ENCODE measurements at places on chromosomes 3 and 15.

GRCh38 chr15:56205061-56205876, 38.4 kb downstream of the RFX7 start:
- DNase-seq, result no peak

DNA sequence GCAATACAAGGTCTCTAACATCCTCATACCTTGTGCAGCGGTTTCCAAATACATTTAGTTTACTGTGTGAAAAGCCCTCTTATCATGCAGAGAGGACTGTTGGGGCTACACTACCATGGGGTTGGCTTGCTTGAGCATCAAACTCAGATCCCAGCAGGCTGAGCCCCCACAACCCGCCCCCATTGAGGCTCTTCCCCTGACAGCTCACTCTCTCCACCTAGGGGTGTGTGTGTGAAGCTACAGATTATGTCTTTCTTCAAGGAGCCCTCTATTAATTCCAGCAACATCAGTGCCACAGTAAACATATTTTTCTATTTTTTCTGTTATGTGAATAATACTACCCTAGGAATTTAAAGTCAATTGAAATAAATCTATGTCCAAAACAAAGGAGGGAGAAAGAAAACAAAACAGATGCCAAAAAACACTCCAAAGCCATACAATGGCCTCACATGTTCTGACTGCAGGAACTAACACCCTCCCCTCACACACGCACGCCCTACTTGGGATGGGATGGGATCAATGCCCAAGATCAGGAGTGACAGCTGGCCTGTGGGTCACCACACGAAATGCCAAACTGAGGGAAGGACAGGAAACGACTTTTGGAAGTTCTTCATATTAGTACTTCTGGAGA, 14.7 kb downstream of the TM4SF4 start:
- no peak for DNase-seq

GRCh38 chr3:192875971-192876565, 41.6 kb downstream of the MB21D2 start:
- no peak for DNase-seq

- DNase-seq, result no peak
Observed at GRCh38 chr3:18723206-18723810, 298.2 kb upstream of the SATB1 start.

DNA sequence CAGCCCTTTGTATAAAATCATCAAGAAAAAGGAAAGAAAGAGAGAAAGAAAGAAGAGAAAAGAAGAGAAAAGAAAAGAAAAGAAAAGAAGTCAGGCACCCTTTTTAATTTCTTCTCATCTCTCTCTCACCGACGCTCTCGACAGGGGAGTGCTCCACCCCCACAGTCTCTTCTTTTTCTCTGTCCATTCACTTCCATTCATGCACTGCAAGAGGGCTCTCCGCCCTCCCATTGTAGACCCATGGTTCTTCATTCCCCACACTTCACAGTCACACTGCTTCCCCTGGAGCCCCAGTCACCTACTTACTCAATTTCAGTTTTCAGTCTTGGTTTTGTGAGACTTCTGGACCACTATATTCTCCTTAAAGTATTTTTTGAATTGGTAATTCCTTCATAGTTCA, 254.7 kb downstream of the SOX2 start:
- no peak for DNase-seq

GRCh38 chr3:179450261-179450701, 989 bp downstream of the GNB4 start:
- DNase-seq, result no peak

DNA sequence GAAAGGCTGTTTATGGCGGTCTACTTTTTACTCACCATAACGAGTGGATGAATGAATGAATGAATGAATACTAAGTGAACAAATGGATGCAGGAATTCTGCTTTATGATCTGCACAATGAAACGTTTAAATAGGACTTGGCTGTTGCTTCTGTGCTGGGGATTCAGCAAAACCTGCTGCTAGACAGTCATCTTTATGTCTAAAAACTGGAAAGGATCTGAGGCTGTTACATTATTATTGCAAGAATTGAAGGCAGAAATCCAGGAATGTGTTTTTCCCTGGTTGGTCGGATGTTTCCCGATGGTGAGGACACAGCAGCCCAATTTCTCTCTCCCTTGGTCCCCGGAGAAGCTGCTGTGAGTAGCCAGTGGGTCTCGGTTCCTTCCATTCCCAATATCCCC, 94.2 kb downstream of the GABRG3 start:
- DNase-seq, result no peak

- no peak for DNase-seq
Observed at GRCh38 chr3:112391648-112392047, 58.7 kb downstream of the CD200 start.

GRCh38 chr3:74546426-74546825, 68.0 kb downstream of the CNTN3 start:
- DNase-seq, result no peak

DNA sequence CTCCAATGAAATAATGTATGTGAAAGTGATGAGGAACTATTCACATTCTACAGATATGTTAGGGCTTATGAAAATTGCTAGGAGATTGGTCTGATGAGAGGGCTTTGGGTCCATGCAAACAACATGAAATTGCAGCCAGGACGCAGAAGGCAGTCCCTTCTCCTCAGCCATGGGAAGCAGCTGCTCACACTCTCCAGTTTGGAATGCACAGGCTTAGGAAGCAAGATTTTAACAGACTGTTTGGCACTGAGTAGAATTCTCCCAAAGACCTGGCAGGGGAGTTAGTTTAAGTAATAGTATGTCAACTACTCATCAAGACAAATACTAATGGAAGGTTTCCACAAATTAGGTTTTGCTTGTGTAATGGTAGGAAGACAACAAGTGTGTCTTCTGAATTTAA, 500.7 kb upstream of the ARRDC4 start:
- DNase-seq, result no peak

- no peak for DNase-seq
Observed at GRCh38 chr15:69093127-69093526, 67.3 kb upstream of the GLCE start.

GRCh38 chr3:156017352-156018030, 102.9 kb upstream of the KCNAB1 start:
- DNase-seq, result no peak

GRCh38 chr3:49668414-49668797, 5.7 kb upstream of the APEH start:
- no peak for DNase-seq

GRCh38 chr15:69897471-69898237, 200.1 kb downstream of the TLE3 start:
- DNase-seq, result no peak

- no peak for DNase-seq
Observed at GRCh38 chr3:146550070-146550615, 5.7 kb upstream of the PLSCR1 start.

GRCh38 chr3:128502712-128503111, 9.7 kb upstream of the GATA2 start:
- DNase-seq, result no peak

DNA sequence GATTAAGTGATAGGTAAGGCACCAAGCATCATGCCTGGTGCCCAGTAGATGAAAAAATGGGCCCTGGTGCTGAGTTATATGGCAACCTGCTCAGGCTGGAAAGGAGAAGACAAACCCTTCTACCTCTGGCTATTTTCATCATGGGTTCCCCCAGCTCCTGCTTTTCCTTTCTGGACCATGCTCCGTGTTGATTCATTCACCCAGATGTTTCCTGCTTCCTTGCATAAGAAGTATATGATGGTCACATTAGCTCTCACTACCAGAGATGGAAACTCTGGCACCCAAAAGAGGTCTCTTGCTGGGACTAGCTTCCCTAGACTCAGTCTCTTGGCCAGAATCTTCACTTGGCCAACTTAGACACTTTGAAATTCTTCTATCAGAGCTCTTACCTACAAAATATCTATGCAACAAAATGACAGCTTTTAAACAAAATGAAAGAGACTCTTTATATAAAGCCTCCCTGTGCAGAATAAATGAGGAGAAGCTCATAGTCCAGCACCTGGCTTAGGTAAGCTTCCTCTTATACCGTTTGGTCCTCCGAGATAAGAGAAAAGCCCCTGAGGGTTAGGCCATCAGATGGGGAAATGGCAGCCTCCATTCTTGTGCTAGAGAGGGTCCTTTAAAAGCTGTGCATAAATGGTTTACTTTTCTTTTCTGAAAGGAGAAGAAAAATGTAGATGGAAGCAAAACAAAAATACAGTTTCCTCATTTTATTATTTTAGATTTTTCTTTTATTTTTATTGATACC, 46.8 kb upstream of the MCF2L2 start:
- DNase-seq, result no peak

GRCh38 chr3:119662604-119663373, 2.4 kb upstream of the POPDC2 start:
- DNase-seq, result no peak

GRCh38 chr3:945738-946137, 147.1 kb upstream of the CNTN6 start:
- no peak for DNase-seq

GRCh38 chr3:150747886-150748683, 14.9 kb downstream of the SIAH2 start:
- no peak for DNase-seq

GRCh38 chr3:114374433-114374990, 80.7 kb downstream of the TIGIT start:
- DNase-seq, result no peak

DNA sequence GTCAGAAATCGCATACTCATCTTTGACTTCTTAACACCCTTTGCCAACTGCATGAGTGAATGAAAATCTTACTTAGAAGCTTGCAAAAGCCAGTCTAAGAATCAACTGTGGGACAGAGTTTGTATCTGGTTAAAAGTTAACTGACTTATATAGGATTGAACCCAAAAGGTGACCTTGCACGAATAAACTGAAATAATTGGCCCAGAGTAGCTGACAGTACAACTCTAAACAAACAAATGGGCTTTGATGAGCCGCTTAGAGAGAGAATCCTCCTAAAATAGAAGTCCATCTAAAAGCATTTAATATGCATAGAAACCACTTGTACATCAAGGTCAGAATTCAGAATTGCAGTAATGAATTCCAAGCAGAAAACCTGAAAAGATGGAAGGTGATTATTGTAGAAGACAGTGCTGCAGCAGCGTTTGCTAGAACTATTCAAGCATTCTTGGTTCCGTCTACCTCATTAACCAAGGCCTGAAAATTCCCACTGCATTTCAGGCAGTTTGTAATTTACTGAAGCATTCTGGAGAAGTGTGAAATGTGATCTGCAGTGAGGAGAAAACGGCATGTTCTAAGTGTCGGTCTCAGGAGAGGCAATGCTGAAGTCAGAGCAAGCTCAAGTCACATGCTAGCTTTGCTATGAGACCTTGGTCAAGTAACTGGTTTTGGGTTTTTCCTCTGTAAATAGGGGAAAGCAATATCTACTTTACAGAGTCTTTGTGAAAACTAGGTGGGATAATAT, 103.7 kb downstream of the CADPS start:
- DNase-seq, result no peak

DNA sequence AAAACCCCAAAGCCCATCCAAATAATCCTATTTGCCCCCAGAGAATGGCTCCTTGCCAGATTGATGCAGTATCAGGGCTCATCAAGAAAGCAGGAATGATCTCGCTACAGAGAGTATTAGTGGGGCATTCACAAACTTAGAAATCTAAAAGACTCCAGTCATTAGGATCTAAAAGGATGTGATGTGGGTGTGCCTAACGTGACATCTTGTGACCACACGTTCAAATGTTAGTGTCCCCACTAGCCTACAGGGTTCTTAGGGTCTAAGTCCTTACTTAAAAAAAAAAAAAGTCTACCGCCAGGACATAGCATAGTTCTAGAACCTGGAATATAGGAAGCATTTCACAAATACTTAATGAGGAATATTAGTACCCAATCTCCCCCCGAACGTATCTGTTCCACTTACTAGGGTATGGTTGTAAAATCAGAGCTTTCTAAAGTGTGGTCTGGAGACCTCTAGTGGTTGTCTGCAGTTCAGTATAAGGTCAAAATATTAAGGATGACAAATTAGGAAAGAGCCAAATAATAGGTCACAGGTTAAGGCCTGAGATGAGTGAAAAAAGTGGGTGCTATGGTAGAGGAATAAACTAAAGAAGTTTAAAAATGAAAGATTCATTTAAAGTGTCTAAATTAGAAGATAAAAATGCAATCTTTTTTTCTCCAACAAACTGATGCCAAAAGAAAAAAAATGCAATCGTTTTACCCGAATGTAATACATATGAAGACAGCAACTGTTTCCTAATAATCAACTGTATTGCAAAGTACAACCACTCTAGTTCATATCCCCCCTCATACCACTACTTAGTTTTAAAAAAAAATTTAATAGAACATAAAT, 4.2 kb upstream of the CHRM5 start:
- no peak for DNase-seq

- DNase-seq, result no peak
Observed at GRCh38 chr15:76206325-76206976, 104.8 kb downstream of the ETFA start.

GRCh38 chr3:33023176-33024136, 72.0 kb downstream of the CCR4 start:
- no peak for DNase-seq

- DNase-seq, result no peak
Observed at GRCh38 chr3:66856533-66856932, 141.6 kb upstream of the KBTBD8 start.

DNA sequence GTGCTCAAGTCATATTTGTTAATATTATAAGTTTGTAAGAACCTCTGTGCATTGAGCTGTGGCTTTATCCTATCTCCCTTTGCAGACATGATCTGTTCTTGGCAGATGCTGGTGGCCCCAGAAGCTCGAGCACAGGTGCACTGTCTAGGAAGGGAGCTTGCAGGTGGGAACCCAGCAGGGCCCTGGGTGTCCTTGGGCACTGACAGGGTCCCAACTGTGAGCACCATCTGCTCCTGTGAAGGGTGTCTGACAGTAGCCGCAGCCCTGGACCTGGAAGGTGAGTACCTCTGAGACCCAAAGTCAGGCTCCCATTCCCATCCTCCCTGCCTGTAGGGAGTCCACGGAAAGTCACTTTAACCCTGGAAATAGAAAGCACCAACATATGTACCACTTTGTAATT, 2.4 kb upstream of the REC114 start:
- DNase-seq, result no peak

DNA sequence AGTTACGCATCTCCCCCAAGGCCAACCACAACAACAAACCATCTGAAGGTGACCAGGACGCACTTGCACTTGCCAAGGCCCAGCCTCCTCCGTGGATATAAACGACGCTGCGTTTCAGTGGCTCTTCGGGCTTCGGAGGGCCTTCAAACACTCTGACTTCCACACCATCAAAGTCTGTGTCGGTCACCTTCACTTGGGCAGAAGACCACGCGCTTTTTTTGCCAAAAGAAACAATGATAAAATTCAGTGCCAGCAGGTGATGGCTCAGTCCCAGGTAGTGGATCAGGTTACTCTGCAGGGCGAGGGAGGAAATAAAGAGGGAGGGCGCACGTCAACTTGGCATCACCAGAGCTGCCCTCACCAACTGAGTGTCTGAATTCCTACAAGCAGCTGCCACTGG, 63.0 kb downstream of the NCEH1 start:
- DNase-seq, result no peak

GRCh38 chr3:187912007-187912406, 166.7 kb upstream of the BCL6 start:
- no peak for DNase-seq

- no peak for DNase-seq
Observed at GRCh38 chr3:112610121-112610520, 30.8 kb downstream of the CCDC80 start.

DNA sequence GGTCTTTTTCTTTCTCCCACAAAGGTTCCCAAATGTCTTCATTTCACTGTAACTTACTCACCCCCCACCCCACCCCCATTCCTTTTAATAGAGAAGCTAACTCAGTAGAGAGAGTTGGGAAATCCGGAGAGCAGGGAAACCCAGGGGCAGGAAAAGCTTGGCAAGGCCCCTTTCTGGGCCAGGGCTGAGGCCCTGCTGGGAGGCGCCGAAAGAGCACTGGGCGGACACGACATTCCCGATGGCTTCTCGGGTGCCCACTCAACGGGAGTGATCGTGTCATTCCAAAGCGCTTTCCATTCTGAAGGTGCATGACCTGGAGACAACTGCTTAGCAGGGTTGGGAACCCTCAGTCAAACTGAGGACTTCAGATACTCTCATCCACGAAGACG, 1.6 kb upstream of the DALRD3 start:
- DNase-seq, result no peak

Measured in stimulated activated CD4-positive, alpha-beta T cell treated with anti-CD3 and anti-CD28 coated beads, TNF-alpha, amount 100 ng/mL, for 4 hours (primary cell).